Cortex of kidney (tissue), 1 donor: ENCODE measurements at places on chromosomes 12 and 14.

DNA sequence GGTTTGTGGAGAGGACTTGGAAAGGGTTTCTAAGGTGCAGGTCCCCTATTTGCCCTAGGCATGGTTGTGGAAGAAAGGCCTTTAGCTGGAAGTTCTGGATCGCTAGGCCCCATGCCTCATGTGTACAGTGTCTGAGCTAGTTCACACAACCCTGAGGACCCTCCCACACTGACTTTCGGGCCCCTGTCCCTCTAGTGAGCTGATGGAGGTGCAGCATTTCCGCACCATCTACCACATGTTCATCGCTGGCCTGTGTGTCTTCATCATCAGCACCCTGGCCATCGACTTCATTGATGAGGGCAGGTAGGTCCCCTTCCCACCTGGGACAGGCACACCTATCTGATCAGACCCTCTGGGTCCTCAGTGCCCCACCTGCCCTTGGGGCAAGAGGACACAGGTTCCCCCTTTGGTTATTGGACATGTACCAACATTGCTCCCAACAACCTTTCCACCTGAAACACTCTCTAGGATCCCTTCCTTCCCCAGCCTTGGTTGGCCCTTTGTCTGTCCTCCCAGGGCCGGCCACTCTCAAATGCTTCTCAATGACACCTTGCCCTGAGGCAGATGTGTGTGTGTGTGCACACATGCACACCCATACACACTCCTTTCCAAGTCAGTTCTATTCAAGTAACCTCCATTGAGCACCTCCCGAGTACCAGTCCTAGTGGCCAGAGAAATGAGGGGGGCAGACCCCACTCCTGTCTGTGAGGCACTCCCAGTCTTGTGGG, 2.6 kb downstream of the SOAT2 start:
- DNase-seq: no peak

DNA sequence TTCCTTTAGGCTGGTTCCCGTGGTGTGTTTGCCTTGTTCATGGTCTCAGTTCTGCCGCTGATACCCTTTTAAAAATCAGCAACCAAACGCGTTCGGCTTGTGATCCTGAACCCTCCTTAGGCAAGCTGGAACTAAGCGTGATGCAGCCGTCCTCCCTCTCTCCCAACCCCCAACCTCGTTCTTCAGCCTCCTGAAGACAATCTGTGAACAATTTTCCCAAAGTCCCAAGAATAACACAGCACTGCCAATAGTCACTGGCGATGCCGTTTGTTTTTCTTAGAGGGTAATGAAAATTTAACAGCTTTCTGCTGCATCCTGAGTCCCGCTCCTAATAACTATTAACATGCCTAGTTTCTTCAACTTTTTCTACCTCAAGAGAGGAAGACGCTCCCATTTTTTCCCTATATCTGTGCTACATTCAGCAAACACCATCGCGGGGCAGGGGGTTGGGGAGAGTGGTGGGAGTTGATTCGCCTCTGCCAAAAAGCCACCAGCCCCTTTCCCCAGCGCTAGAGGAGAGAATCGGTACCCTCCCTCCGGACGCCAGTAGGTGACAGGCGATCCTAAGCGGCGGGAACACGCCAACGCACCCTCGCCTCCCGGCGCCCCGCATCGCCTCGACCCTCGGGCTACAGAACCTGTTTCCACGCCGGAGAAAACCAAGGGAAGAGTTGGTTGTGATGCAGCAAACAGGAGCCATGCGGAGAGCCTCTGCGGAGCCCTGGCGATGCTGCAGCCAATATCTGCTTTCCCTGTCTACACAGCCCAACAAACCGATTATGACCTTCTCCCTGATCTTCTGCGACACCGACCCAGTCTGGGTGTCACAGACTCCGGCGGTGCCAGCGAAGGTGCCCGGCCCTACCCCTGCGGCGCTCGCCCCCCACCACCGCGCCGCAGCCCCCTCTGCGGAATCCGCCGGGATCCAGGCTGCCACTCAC, 752 bp downstream of the PRICKLE1 start:
- DNase-seq: no peak

- DNase-seq: no peak
Observed at GRCh38 chr14:73392329-73393257, 65.8 kb downstream of the NUMB start.

DNA sequence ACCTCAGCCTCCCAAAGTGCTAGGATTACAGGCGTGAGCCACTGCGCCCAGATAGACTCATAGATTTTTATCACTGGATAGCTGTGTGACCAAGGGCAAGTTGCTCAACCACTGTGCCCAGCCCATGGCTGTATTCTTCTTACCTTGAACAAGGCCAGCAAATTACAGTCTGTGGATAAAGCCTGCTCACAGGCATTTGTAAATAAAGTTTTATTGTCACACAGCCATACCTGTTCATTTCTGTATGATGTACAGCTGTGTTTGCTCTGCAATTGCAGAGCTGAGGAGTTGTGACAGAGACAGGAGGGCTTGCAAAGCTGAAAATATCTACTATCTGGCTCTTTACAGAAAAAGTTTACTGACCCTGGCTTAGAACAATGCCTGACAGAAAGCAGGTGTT, 35.2 kb upstream of the LHX5 start:
- no peak for DNase-seq

DNA sequence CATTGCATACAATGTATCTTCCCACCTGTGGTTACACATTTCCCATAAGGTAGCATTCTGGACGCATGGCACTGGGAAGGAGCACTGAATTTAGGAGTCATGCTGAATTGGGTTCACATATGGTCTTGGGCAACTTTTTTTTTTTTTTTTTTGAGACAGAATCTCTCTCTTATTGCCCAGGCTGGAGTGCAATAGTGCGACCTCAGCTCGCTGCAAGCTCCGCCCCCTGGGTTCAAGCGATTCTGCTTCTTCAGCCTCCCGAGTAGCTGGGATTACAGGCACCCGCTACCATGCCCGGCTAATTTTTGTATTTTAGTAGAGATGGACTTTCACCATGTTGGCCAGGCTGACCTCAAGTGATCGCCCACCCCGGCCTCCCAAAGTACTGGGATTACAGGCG, 13.3 kb downstream of the DIP2B start:
- DNase-seq: no peak

DNA sequence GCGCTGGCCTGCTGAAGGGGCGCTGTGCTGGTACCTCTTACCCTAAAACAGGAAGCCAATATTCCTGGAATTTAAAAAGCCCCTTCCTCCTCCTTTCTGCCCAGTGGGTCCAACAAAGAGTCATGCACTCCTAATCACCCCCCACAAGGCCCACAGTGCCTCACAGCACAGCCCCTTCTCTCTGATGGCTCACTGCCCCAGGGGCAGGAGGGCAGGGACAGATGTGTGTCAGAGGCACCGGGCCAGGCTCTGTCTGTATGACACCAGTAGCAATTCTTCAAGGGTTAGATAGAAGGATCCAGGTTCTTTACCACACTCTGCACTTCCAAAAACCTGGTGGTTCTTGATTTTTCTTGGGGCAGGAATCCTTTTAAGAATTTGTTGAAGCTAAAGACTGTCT, 8.9 kb downstream of the MYH6 start:
- no peak for DNase-seq

- no peak for DNase-seq
Observed at GRCh38 chr14:105126126-105126980, 42.2 kb downstream of the JAG2 start.

DNA sequence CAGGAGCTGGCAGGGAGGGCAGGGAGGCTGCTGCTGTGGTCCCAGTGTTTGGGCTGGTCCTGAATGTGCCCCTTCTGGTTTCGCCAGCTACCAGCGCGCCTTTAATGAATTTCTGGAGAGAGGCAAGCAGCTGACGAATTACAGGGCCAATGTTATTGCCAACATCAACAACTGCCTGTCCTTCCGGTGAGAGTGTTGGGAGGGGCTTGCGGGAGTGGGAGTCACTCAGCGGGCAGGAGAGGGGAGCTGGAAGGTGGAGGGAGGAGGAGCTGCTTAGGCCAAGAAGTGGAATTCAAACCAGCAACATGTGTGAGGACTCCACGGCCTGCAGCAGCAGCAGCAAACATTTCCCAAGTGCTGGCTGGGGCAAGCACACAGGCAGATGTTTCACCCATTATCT, 7.7 kb downstream of the TNFAIP2 start:
- no peak for DNase-seq
